ENCODE measurements at places on chromosomes 1 and 21.

DNA sequence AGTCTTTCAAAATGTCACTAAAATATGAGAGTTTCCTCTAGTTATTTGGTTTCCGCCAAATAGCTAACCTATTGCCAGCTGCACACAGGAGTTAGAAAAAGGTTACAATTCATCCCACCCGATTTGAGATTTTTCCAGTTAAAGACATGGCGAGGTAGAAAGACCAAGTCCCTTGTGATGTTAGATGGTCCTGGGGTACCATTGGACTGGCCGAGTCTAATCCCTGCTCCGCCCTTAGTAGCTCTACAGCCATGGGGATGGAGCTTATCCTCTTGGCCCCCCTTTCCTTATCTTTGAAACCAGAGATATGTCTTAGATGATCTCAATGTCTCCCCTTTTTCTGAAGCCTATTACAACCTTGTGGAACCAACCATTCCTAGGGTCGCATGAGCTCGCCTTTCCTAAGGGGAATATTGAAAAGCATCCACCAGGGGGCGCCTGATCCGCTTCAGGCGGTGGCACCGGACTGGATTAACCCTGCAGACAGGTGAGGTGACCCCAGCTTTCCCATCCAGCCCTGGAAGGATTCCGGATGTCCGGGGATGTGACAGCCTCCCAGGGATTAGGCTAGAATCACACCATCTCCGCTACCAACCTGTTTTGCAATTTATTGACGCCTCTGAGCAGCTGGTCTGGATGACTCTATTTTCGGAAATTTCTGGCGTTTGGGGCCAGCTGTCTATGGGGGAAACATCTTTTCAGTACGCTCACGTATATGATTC, 68.3 kb upstream of the SIM2 start:
- peak; percentile 18 for DNase-seq

DNA sequence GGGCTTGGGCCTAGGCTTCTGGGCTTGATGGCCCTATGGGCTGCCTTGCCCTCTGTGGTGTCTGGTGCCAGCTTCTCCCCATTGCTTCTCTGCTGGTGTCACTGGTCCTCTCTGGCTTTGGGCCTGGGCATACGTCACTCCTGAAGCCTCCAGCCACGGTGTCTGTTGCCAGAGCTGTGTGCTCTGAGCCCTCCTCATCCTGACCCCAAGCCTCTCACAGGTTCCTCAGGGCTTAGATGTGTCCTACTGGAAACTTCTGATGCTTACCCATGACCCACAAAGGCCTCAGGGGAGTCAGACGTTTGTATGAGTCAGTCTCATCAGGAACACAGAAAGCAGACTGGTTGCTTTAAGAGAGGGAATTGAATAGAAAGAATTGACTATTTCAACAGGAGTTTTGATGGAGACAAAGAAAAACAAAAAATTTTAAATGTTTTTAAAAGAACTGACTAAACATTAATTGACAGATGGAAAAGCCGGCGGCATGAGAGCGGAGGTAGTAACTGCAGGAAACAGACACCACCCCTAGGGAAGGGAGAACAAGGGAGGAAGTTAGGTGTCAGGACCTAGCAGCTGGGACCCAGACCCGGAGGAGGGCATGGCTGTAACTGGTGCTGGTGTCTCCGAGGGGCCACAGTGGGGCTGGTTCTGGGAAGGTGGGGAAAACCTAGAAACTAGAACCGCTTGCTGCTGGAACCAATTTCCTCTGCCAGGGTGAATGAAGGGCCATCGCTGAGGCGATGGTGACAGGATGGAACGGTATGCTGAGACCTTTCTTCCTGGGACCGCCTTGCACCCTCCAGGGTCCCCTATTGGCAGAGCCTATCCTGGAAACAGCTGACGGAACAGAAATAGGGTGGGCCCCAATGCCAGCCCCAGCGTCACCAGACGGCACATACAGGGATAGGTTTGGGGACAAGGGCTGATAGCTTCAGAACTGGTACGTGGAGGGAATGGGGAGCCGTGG, 40.0 kb upstream of the CITED4 start:
- DNase-seq, result no peak

DNA sequence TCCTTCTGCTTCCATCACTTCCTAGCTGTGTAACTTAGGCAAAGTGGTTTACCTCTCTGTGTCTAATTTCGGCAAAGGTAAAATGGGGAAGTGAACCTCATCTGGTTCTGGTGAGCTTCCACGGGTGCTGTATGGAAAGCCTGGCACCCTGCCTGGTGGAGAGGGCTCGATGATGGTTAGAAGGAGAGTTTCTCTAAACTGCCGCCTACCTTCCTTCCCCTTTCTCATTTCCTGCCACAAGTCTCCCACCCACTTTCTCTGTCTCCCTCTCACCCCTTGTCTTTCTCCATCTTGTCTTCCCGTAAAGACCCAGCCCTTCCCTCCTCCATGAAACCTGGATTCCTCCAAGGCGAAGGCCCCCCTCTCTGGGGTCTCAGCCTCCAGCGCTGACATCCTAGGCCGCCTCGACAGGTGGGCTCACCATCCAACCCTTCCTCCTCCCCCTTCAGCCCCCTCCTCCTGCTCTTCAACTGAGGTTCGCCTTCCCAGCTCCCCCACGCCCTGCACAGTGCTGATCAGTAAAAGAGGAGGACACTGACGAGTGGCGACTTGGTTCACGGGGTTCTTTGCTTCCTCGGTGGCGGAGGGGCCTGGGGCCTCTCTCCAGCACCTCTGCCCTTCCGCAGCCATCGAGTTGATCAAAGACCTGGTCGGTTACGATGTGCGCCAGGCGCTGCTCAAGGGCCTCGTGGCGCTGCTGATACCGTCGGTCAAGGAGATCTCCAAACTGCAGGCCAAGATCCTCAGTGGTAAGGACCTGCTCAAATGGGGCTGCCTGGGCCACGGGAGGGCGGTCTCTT, 7.3 kb downstream of the RNU5D-1 start:
- peak; percentile 60 for DNase-seq

- no peak for DNase-seq
Measured at GRCh38 chr1:10586125-10586524, 111.4 kb downstream of the PEX14 start.

DNA sequence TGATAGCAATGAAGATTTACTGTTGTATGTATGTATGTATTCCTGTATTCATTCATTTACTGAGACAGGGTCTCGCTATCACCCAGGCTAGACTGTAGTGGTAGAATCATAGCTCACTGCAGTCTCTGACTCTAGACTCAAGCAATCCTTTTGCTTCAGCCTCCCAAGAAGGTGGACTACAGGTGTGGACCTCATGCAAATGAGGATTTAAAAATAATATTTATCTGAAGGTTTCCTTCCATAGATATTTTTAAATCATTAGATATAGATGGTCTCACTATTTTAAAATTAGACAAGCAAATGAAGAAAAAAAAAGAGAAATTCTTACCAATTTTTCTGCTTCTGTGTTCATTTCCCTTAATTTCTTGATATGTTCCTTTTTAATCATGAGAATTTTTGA, 27.0 kb downstream of the MIXL1 start:
- no peak for DNase-seq

GRCh38 chr1:90834354-90834885, 117.3 kb upstream of the BARHL2 start:
- no peak for DNase-seq

DNA sequence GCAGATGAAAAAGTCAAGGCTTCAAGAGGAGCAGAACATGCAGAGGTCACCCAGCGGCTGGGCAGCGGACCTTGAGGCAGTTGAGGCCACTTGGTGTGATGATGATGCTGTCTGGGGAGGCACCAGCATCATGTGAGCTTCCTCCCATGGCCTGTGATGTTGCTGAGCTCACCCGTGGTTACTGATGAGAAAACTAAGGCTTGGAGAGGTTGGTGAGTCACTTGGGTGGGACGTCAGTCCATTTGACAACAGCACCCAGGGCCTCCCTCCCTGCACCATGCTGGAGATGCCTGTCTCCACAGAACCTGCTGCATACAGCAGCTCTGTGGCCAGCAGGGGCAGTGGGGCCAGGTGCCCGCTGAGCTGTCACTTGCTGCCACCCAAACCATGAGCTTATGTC, 146.8 kb downstream of the NPHP4 start:
- DNase-seq, result no peak

- DNase-seq, result no peak
Measured at GRCh38 chr1:4133297-4133938, 233.3 kb upstream of the C1orf174 start.

DNA sequence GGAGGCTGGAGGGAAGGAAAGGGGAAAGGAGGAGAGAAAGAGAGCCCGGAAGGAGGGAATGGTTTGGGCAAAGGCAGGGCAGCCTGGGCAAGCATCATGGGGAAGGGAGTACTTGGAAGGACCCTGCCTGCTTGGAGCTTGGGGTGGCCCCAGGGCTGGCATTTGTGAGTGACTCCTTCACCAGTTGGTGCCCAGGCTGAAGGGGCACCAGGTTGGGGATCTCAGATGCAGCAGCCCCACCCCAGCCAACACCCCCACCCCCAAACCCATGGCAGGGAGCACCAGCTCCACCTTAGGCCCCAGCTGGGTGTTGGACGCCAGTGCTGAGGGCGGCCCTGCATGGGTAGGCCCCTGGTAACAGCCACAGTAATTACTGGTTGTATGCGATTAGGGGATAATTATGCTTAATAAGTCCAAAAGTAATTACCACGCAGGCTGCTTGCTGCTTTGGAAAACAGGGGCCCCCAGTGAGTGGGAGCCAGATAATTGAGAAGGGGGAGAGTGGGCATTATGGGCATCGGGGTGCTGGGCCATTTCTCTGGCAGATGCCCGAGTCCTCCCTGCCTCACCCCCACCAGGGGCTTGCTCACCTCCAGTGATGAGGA, 78.3 kb downstream of the VWA5B1 start:
- DNase-seq, result no peak

DNA sequence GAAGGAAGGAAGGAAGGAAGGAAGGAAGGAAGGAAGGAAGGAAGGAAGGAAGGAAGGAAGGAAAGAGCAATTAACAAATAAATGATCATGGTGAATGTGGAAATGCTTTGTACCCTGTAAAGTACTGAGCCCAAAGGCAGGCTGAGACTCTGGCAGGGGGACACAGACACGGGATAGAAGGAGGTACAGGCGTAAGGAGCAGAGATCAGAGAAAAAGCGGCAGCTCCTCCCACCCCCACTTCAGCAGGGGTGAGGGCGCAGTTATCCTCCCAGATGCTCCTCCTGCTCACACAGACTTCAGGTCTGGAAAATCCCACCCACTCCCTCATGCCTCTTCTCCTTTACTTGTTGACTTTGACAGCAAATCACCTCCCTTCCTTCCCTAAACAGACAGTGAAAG, 464.5 kb downstream of the MATN1 start:
- no peak for DNase-seq

GRCh38 chr1:205518661-205519540, 14.4 kb downstream of the CDK18 start:
- DNase-seq, result no peak

- no peak for DNase-seq
Measured at GRCh38 chr1:157437296-157437695, 115.0 kb downstream of the FCRL5 start.

DNA sequence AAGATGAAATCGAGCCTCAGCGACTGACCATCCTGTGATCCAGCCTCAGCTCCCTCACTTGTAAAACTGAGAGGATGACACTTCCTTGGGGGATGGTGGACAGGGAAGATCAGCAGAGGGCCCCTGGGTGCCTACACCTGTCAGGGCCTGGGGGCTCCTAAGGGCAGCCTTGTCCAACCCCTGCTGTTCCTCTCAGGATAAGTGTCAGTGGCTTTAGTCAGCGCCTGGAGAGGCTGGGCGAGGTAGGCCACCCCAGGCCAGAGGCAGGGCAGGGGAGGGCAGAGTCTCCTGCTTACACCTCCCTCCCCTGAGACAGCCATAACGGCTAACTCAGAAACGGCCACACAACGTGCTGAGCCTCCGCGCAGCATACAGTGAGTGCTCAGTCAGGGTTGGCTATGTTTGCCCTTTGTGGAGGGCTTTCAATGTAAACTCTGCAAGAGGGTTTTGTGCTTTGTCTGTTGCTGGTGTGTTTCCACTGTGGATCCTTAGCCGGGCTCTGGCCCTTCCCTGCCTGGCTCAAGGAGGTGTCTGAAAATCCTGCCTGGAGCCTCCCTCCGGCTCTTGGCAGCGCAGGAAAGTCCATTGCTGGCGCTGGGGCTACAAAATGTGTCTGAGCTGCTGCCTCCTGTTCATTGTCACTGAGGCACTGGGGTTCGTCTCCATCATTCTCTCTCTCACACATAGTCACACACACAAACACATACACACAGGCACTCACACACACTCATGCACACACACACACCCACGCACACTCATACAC, 588.4 kb downstream of the PTPRU start:
- DNase-seq, result no peak

DNA sequence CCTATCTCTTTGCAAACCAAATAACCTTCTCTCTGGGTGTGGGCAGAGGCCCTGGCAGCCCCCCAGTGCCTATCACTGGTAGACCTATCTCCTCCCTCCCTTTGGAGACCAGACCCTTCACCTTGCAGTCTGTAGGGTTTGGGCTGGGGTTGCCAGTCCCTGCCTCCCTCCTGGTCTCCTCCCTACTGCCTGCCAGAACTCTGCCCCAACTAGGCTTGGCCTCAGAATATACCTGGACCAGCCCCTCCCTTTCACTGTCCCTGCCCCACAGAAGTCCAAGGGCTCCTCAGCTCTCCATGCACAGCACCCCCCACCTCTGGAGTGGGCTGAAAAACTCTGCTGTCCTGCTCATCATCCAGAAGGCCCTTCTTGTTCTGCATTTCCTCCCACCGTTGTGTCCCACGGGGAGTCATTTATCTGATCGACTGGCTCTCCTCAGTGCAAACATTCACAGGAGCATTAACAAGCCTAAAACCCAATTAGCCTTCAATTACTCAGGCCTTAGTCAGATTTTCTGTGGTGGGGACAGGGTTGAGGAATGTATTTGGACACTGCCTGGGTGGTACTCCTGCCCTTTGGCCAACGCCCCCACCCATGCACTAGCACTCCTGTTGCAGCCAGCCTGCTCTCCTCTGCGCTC, 27.7 kb upstream of the DMBX1 start:
- DNase-seq, result no peak

DNA sequence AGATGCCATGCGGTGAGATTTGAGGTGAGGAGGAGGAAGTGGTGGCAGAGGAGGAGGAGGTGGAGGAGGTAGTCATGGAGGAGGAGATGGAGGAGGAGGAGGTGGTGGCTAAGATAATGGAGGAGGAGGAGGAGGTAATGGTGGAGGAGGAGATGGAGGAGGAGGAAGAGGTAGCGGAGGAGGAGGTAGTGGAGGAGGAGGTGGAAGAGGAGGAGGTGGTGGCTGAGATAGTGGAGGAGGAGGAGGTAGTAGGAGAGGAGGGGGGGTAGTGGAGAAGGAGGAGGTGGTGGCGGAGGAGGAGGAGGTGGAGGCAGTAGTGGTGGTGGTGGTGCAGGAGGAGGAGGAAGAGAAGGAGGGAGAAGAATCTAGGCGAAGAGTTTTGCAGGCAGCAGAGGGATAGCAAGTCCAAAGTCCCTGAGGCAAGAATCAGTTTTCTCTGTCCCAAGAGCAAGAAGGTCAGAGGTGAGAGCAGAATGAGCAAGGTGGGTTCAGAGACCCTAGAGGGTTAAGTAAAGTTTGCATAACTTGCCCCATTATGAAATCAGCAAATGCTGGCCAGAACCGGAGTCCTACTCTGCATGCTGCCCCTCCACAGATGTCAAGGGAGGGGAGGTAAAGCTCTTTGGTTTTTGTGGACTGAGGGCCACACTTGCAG, 38.9 kb upstream of the GNPAT start:
- DNase-seq, result no peak

GRCh38 chr1:119298687-119299303, 69.8 kb upstream of the HAO2 start:
- DNase-seq, result no peak

GRCh38 chr1:63797056-63797726, 23.4 kb downstream of the ROR1 start:
- DNase-seq, result no peak

All from GM06990 (cell line).